ENCODE measurements at places on chromosomes 1 and 21.

- no peak for DNase-seq
Observed at GRCh38 chr1:237040823-237041222, 1.2 kb upstream of the RYR2 start.

DNA sequence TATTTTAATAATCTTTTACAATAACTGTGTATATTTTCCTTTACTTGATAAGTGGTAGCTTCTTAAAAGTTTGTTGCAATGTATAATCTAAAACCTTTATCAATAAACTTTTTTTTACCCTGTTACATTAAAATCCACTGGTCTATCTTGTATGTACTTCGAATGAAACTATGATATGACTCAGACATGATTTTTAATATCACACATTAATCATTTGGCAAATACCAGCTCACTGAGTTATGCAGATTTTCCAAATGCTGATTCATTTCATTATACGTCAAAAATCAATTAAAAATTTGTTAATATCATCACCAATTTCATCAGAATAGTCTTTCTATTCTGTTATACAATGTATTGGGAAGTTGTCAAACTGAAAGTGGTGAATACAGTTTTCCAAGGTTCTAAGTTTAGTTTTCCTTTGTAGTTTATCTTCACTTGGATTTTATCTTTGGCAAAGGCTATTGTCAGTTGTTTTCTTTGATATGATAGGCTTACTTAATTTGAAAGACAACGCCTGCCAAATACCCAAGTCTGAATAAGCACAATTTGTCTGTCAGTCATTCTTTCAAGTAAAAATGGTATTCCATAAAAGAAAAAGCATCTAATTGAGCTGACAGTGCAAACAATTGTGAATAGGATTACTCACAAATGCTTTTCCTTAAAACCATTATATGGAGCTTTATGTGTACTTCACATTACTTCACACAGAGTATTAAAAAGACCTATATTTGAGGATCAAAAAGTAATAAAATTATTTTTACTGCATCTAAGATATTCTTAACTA, 127.0 kb downstream of the NME7 start:
- DNase-seq = no peak

GRCh38 chr1:6976044-6976375, 190.8 kb downstream of the CAMTA1 start:
- DNase-seq = no peak

DNA sequence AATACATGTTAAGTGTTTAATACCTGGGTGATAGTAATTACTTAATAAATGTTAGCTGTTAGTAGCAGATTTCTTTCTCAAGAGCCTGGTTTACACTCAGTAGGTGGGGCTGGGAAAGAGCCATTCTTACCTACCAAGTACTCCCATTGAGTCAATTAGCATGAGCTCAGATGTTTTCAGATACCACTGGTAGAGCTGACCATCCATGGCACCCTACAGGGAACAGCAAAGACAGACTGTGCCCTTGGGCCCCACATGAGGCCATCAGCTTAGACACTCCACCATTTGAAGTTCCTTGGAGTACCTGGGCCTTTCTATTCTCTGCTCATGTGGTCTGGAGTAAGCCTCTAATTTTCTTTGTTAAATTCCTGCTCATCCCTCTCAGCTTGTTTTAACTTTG, 179.3 kb downstream of the CACNA1E start:
- DNase-seq = no peak

GRCh38 chr1:41241749-41242341, at the start of gene SCMH1:
SCMH1 (minus strand) TSS chr1:41242306; CDS start chr1:41186133, 56,173 bp downstream.
- peak; percentile 86 for DNase-seq

DNA sequence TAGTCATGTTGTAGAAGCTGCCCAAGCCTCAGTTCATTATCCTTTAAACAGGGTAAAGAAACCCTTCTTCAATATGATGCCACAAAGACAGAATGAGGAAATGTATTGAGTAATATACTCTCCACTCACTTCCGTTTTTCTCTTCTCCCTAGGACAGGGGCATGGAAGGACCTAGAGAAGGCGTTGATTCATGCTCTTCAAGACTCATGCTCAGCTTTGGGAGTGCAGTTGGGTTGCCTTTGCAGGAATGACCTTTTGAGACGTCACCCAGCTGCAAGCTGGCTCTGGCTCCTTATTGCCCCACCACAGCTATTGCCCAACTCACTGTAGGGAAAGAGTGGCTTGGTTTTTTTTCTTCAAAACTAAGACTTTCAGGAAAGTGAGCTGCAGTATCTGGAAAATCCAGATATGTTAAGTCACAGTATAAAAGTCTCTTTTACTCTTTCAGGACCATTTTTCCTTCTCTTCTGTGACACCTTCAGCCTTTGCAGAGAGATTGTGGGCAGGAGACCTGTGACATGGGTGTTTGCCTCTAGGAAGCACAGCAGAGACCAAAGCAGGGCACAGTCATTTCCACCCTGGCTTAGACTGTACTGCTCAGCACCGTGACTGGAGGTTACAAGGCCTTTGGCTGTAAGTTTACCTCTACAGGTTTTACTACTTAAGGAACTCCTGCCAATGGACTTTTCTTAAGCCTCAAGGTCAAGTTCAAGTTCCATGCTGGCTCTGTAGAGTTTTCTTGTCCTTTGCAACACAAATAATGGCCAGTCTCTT, 39.5 kb downstream of the XCL2 start:
- DNase-seq = no peak

DNA sequence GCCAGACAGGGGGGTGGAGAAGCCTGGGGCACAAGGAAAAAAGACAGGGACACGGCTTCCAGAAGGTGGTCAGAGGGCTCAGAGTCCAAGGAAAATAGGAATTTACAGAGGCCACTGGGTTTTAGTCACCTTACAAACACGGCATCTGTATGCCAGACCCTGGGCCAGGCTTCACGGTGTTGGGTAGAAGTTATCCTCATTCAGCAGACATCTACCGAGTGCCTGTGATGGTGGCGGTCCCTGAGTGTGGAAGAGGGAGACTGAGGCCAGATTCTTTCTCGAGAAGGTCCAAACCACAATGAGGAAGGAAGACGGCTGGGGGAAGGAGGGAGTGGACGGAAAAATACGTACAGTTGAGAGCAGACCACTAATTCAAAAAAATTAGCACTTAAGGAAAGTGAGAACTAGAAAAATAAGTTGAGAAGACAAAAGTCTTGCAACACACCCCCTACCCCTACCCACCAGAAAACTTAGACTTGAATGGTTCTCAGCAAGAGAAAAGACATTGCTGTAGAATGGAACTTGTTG, 864 bp upstream of the BTG2 start:
- no peak for DNase-seq

DNA sequence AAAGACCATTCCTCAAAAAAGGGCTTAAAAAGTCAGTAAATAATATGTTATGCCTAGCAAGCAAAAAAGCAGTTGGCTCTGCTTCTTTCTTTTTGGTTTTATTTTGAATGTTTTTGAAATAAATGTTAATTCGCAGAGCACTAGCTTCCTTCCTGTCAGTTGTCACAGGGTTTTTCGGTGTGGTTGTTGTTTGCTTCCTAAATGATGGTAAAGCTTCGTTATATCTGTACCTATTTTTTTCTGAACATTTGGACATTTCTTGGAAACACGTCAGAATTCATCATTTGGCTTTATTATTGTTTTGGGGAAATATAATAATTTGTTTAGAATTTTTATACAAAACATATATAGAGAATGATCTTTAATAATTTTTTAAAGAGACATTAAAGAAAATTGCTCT, 351.9 kb upstream of the SGIP1 start:
- DNase-seq = no peak

DNA sequence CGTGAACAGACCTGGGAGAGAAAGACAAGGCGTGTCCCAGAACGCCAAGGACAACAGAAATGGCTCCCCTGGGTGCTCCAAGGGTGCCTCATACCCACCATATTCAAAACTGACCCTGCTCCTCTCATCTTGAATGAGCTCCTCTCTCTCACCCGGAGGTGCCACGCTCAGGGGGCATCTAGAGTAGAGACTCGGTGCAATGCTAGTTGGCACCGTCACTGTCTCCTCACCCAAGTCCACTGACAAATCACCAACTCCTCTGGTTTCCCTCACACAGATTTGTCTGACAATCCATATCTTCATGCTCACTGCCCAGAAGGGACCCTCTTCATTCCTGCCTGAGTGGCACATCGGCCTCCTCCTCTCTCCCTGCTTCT, 5.0 kb downstream of the TMEM125 start:
- no peak for DNase-seq

DNA sequence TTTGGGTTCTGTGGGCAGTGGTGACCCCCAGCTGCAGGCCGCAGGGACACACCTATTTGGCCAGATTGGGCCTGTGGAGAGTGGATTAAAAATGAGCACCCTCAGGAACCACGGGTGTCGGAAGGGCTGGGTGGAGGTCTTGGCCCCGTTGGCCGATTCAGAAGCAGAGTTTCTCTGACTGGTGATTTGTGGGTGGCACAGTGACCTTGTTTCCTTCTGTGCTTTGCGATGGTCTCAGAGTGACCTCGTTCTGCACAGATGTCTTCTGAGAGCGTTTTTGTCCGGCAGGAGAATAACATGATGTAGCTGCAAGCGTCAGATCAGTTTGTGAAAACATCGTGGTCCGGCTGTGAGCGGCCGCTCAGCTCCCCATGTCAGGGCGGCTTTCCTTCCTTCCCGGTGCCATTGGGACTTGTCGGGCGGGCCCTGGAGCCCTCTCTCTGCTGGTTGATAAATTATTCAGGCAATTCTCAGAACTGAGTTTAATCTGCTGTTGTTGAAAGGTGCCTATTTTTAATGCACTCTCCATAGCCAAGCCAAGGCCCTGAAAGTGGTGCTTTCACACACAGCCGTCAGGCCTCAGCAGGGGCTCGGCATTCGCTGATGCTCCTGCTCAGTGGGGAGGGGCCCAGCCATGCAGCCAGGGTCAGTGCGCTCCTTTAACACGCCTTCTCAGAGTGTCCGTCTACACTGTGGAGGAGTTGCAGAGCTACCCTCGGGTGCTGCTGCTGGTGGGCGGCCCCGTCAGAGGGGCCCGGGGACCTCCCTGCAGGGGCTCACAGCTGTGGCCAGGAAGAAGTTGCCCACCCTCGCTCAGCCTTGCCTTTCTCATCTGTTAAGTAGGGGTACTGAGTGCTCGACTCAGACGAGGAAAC, 26.8 kb downstream of the TRPM2 start:
- no peak for DNase-seq

DNA sequence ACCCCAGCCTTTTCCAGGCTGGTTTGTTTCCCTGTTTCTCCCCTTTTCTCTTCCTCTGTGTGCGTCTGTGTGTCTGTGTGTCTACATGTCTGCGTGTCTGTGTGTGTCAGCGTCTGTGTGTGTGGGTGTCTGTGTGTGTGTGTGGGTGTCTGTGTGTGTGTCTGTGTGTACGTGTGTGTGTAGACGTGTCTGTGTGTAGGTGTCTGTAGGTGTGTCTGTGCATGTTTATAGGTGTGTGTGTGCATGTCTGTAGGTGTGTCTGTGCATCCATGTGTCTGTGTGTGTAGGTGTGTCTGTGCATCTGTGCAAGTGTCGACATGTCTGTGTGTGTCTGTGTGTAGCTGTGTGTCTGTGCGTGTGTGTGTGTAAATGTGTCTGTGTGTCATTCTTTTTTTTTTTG, 3.3 kb downstream of the TTLL10 start:
- DNase-seq = no peak

- no peak for DNase-seq
Observed at GRCh38 chr1:113091988-113092594, 19.1 kb downstream of the LRIG2 start.

DNA sequence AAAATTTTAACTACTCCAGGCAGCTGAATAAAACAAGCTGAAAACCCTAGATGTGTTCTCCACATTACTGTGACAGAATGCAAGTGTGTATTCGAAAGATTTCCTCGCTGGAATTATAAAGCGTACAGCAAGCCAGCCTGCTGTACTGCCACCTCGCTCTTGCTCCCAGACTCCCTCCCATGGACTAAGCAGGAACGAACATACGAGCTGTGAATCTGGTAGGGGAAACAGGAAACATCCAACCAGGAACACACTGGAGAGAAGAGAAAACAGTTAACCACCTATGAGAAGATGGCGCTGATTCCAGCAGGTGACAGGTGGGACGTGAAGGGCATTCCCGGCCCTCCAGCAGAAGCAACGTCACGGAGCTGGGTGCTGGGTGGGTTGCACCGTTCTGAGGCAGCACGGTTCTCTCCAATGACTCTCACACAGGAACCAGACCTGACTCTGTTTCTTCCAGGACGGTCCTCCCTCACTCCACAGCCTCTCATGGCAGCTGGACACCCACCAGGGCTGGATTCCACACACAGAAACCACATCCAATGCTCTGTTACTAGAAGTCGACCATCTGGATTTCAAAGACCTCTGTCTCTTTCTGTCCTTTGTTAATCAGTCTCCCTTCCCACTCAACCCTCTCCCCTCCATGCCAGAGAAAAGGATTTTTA, 219.2 kb downstream of the RERE start:
- DNase-seq = no peak

DNA sequence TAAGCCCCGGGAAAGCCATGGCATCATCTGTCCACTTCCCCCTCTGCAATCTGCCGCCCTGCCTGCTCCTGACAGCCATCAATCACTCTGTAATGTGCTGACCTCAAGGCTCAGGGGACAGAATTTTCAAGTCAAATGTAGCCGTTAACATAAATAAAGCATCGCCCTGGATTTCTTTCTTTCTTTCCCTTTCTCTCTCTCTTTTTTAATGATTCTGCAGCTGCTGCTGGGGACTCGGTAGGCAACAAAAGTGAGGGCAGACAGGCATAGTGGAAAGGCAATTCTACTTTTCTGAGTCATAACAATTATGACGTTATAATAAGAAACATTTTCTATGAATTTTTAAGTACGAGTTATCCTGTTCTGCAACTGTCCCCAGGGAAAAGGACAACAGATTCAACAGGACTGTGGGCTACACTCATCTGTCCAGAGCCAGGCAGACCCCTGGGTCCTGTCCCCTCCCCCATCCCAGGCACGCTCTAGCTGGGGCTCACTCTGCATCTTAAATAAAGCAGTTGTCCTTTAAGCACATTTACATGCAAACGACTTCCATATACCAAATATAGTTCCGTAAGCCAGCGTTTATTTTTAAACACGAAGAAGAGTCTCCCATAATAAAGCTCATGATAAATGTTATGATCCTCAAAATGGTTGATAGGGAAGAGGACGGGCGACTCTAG, 78.7 kb downstream of the SSBP3 start:
- DNase-seq = no peak

- no peak for DNase-seq
Observed at GRCh38 chr1:230759369-230760065, 12.3 kb downstream of the CAPN9 start.

DNA sequence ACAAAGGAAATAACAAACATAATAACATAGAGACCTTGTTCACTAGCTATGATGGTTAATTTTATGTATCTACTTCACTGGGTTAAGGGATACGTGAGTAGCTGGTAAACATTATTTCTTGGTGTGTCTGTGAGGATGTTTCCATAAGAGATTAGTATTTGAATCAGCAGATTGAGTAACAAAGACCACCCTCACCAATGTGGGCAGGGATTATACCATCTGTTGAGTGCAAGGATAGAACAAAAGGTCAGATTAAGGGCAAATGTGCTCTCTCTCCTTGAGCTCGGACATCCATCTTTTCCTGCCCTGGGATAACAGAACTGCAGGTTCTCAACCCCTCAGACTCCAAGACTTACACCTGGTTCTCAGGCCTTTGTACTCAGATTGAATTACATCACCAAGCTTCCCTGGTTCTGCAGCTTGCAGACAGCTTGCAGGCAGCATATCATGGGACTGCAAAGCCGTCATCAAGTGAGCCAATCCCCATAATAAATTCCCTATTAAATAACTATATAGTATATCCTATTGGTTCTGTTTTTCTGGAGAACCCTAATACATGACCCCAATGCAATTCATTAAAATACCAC, 9.2 kb downstream of the SPATA6 start:
- peak; percentile 37 for DNase-seq

GRCh38 chr1:31726715-31727114, 22.9 kb upstream of the COL16A1 start:
- no peak for DNase-seq
